ENCODE measurements at places on chromosomes 12 and 14.

GRCh38 chr12:57166971-57167371, 19.6 kb upstream of the LRP1-AS start:
- peak; percentile 33 for DNase-seq

- no peak for DNase-seq
These were observed 1.2 kb downstream of the KANSL2 start for GRCh38 chr12:48680861-48681260.

DNA sequence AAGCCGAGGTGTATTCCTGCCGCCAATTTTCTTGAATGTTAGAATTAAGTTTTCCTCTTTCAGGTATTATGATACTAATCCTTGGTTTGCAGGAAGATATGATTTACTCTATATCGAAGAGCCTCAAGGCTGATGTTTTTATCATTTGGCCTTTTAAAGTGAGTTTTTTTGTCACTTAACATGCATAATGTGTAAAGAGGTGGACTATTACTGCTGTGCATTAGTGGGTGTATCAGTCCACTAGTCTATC, 11.1 kb upstream of the TMPO start:
- no peak for DNase-seq

DNA sequence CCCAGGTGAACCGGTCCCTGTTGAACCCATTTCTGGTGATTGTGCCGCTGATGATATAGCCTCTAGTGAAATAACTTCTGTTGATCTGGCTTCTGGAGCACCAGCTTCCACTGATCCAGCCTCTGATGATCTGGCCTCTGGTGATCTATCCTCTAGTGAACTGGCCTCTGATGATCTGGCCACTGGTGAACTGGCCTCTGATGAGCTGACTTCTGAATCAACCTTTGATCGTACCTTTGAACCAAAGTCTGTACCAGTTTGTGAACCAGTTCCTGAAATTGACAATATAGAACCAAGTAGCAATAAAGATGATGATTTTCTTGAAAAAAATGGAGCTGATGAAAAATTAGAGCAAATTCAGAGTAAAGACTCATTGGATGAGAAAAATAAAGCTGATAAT, 59.1 kb downstream of the ATF7IP start:
- no peak for DNase-seq

DNA sequence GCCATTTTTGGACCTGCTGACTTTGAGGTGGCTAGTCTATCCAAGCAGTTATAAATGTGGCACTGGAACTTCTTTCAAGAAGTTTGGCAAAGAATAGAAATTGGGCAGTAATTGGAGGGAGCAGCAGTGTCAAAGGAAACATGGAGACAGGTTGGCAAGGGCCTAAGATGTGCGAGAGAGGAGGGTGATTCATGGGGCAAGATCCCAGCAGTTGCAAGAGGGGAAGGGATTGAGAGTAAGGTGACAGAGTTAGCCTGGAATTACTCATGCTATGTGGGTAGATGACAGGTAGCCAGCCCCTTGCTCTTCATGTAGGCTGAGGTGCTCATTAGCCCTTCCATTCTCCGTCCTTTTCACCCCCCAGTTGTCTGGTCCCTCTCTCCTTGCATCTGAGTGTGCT, 42.2 kb downstream of the FBXL14 start:
- DNase-seq = no peak

- DNase-seq = no peak
These were observed 159.5 kb downstream of the METTL25 start for GRCh38 chr12:82517808-82518207.

GRCh38 chr14:92407410-92407809, 84.4 kb downstream of the SLC24A4 start:
- DNase-seq = peak; percentile 26

DNA sequence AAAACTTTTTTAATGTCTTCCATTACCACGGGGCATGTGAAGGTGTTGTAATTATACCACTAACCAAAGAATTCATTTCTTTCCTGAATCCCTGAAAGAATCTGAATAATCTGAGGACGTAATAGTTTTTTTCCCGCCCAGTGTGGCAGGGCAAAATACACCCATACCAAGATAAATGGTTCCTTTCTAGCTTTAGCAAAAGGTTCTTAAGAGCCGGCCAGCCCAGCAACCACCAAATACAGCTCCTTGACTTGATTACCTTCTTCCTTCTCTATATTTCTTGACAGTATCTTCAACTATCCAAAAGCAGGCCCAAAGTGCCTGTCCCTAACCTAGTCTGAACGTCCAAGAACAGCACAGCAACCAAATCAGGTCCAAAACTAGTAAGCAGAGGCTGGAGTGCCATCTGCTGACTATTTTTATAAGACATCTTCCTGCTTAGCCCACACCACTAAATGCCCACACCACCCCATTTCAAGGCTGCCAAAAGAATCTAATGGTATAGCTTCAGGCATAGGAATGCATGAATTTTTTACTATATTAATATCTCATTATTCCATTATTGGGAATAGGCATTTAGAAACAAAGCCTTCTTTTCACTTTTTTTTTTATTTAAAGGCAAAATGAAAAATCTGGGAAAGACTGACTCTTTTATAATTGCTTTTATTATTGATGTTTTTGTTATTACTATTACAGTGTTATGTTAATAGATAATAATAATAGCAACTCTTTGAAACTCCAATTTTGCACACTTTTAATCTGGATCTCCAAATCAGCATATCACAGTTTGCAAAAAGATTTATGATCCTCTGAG, 524.4 kb downstream of the MED13L start:
- DNase-seq = peak; percentile 51

GRCh38 chr12:116186482-116187150, 90.9 kb downstream of the MED13L start:
- DNase-seq = no peak

DNA sequence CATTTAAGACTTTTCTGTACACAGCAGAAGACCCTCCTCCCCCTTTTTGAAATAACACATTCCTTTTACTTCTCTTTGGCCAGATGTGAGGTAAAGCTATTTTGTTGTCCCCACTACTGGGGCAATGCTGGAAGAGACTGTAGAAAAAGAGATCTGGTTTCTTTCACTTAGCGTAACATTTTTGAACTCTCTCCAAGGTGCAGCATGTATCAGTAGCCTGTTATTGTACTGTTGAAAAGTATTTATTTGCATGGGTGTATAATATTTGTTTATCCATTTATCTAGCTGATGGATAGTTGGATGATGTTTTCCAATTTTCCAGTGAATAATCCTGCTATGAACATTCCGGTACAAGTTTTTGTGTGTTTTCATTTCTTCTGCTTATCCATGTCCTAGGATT, 335.2 kb downstream of the SOX5 start:
- no peak for DNase-seq

DNA sequence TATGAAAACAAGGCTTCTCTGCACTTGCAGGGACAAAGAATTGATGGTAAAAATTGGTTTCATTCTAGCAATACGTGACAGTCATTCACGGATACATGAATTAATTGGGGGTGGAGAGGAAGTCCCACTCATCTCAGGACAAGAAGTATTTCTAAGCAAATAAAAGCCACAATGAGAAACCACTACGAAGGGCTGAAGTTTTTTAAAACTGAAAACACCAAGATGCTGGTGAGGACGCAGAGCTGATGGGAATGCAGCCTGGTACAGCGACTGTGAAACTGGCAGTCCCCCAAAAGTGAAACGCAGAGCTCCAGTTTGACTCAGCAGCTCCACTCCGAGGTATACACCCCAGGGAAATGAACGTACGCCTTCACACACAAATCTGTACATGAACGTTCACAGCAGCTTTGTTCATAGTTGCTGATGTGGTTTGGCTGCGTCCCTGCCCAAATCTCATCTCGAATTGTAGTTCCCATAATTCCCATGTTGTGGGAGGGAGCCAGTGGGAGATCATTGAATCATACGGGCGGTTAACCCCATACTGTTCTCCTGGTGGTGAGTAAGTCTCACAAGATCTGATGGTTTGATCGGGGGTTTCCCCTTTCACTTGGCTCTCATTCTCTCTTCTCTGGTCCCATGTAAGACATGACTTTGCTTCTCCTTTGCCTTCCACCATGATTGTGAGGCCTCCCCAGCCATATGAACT, 89.0 kb downstream of the SCARB1 start:
- no peak for DNase-seq

DNA sequence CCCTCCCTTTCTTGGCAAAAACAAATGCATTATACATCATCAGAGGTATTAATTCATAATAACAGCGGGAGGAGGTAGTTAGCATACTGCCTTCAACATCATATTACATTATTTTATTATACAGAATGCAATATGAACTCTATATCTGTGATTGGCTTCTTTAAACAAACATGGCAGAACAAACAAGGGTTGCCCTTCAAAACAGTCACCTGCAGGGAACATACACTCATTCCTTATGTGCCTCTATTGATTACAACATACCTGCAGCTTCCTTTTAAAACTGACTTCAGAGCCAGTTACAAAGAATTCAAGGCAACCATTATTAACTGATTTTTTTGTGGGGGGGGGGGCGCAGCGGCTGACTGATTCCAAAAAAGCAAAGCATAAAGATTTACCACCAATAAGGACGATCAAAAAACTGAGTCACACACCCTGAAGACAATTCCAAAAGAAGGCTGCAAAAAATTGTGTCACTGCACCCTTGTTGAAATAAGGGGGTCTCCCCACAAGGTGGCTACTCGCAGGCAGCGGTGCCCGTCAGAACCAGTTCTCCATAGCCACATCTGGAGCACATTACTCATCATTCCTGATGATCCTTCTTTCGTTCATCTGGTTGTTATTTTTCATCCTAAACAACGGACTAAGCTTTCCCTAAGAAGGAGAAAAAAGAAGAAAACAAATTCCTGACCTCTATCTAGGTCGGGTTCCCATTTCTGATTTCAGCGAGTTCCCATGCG, 51.8 kb downstream of the SMUG1 start:
- DNase-seq = no peak

- no peak for DNase-seq
These were observed 452.7 kb upstream of the TMPO start for GRCh38 chr12:98062464-98063245.

DNA sequence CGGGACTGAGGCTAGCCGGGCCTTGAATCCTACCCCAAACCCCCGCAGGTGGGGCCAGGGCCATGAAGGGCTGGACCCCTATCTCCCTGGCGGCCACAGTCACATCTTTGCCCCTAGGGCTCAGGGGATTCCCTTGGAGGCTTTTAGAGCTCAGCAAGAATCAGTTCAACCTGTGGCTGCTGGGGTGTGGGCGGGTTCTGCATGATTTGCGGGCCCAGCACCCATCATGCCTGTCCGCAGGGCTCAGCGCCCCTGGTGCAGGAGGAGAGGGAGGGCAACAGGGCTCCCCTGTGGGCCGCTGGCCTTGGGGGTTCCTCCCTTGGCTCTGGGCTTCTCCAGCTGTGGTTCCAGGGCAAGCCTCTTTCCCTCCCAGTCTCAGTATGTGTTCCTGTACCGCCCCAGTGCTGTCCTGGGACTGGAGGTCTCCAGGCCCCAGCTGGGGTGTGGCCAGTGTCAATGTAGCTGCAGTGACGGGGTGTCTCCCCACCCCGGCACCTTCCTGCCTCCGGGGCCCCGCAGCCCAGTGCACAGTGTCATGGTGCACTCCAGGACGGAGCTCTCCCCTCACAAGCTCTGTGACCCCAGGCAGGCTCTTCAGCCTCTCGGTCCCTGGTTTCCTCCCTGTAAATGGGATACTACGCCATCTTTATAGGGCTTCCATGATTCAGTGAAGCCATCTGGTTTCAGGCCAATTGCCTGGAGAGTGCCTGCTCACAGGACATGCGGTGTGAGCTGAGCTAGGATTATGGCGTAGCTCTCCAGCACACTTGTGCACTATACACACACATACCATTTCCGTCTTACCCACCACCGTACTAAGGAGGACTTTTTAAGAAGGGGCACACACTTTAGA, 9.9 kb upstream of the LBHD2 start:
- DNase-seq = no peak

DNA sequence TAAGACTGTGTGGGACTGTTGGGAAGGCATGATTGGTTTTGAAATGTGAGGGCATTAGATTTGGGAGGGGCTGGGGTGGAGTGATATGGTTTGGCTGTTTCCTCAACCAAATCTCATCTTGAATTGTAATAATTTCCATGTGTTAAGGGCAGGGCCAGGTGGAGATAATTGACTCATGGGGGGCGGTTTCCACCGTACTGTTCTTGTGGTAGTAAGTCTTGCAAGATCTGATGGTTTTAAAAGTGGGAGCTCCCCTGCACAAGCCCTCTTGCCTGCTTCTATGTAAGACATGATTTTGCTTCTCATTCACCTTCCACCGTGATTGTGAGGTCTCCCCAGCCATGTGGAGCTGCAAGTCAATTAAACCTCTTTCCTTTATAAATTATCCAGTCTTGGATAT, 76.6 kb upstream of the PPFIA2 start:
- no peak for DNase-seq

DNA sequence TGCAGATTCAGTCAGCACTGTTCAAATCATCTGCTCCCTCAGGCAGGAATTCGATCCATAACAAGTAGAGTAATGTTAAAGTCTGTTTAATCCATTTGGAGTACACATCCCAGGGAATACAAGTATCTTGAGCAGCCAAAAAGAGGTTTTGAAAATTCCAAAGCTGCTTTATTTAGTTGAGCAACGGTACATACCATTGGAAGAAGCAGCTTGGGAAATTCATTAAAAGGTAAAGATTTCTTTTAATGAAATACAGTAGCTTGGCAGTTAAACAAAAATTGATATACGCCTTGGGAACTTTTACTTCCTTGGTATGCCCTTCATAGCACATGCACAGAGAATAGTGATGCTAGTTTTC, 153.8 kb downstream of the LRIG3 start:
- DNase-seq = no peak

DNA sequence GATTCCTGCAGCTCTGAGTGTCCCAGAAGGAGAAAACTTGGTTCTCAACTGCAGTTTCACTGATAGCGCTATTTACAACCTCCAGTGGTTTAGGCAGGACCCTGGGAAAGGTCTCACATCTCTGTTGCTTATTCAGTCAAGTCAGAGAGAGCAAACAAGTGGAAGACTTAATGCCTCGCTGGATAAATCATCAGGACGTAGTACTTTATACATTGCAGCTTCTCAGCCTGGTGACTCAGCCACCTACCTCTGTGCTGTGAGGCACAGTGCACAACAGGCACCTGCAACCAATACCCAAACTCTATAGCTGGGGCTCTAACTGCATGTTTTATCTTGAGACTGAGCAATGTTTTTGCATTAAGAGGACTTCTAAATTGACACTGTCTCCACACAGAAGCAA, 379.2 kb upstream of the OR4E1 start:
- DNase-seq = no peak

GRCh38 chr12:24760162-24760561, 188.7 kb downstream of the BCAT1 start:
- DNase-seq = no peak

GRCh38 chr14:79424462-79424861, 786.8 kb downstream of the DIO2 start:
- no peak for DNase-seq

GRCh38 chr14:59360923-59361794, 104.0 kb downstream of the GPR135 start:
- DNase-seq = peak; percentile 63
